ENCODE measurements at places on chromosomes 7 and 10.

DNA sequence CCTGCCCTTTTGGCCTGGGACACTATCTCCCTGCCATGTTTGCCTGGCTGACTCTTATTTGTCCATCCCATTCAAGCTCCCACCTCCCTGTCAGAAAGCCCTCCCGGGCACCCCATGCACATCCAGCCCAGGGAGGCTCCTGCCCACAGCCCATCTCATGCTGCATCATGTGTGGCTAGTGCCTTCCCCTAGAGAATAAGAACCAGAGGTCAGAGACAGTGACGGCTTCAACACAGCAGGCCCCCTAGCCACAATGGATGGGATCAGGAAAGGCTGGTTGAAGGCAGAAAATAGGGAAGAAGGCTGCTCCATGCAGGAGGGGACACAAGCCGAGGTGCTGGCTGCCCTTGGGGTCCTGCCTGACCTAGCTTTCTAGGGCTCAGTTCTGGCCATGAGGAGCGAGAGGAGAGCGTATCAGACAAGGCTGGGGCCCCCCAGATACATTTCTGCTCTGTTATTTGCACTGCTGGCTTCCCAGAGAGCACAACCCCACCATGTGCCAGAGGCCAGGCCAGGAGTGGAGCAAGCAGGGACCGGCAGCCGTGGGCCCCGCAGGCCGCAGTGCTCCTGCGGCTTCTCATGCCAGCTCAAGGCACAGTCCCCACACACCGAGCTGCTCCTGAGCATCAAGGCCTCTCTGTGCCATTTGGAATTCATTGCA lies 161.1 kb upstream of the ZMIZ1 start:
- peak; percentile 46 for DNase-seq

- no peak for DNase-seq
Observed at GRCh38 chr7:131574741-131575140, 18.3 kb upstream of the PODXL start.

GRCh38 chr7:27158436-27159265 lies 2.2 kb upstream of the HOXA7 start:
- peak; percentile 48 for DNase-seq

- DNase-seq, result peak; percentile 56
Observed at GRCh38 chr7:141701489-141702046, 398 bp downstream of the DENND11 start.

DNA sequence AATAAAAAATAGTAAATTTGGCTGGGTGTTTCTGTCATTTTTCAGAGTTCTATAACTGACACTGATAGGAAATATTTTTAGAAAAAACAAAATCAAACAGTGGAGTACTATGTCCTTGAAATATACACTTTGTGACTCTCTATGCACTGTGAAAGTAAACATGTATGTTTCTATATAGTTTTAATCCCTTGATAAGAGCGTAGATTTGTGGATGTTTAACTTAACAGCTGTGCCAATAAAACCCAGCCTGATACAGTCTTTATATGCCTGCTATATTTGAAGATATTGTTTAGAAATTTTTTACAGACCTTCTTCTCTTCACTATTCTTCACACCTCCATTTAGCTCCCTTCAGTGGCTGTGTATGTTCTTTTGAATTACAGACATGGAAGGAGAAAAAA lies 473.3 kb upstream of the FZD8 start:
- DNase-seq, result no peak

- no peak for DNase-seq
Observed at GRCh38 chr7:129958643-129959470, 6.1 kb upstream of the UBE2H start.

GRCh38 chr10:125157505-125157904 lies 2.9 kb downstream of the CTBP2 start:
- DNase-seq, result no peak

DNA sequence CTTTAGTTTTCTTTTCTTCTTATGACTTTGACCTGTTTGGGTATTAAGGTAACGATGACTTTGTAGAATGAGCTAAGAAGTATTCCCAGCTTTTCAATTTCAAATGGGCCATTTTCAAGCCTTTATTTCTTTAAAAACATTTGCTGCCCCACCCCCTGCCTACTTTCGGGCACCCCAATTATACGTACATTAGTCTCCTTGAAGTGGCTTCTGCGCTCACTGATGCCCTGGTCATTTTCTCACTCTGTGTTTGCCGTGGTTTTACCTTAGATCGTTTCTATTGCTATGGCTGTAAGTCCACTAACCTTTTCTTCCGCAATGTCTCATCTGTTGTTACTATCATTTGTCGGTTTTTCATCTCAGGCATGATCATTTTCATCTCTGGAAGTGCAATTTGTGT lies 24.9 kb downstream of the FOXL3 start:
- no peak for DNase-seq

- DNase-seq, result peak; percentile 32
Observed at GRCh38 chr10:117501460-117502035, 41.0 kb upstream of the EMX2 start.

DNA sequence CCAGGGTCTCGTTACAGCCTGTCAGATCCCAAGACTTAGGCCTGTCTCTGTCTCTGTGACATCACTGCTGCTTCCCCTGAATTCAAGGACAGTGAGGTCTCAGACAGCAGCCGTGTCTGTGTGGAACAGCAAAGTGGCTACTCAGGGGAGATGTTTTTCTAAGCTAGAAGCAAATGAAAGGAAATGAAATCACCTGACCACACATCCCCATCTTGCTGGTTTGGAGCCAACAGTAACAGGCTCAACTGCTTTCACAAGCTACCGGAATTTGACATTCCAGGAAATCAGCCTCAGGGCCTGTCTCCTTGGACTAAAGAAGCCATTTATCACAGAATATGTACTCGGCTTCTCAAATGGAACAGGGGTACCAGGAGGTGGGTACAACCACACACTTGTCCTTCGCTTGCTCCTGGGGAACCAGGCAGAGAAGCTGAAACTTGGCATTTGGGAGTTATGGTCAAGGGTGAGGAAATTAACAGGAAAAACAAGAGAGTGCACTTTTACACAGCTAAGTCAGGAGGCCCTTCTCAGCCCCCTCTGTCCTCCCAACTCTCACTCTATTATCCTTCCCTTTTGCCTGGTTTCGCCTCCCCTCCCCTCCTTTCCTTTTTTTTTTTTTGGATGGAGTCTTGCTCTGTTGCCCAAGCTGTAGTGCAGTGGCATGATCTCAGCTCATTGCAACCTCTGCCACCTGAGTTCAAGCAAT lies 73.2 kb downstream of the SPDYE5 start:
- no peak for DNase-seq

DNA sequence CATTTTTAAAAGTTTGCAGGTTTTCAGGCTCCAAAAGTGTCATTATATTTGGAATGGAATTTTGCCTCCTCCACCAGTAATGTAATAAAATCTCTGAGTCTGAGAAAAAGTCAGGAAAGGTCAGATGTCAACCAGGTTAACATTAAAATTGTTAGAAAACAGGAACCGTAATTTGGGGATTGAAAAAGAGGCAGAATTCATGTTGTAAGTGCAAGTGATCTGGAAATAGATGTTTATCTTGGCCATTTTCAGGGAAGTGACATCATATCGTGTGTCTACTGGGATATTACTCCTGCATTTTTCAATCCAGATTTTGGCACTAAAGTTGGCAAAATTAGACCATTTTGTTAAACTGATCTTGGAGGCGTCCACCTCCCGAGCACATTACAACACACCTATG lies 428.5 kb upstream of the MGMT start:
- DNase-seq, result no peak

DNA sequence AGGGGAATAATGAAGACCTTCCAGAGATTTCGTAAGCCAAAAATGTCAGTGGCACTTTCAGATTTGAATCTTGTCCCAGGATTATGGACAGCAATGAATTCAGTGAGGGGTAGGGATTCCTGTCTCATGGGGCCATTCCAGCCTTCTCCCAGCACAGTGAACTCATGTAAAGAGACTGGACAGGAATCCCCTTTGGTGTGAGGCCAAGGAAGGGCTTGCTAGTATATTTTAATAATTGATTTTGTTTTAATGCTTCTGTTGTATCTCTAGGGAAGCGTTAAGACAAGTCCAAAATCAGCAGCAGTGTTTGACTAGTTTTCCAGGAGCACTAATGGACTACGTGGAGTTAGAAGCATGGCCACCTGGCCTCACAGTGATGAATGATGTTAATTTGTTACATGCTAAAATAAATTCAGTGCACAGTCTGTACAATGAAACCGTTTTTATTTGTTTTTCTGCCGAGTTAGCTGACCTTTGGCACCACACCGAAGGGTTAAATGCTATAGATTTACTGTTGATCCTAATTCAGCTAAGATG lies 214.0 kb upstream of the DKK1 start:
- DNase-seq, result no peak

- no peak for DNase-seq
Observed at GRCh38 chr7:138625849-138626230, 75.3 kb downstream of the SVOPL start.

DNA sequence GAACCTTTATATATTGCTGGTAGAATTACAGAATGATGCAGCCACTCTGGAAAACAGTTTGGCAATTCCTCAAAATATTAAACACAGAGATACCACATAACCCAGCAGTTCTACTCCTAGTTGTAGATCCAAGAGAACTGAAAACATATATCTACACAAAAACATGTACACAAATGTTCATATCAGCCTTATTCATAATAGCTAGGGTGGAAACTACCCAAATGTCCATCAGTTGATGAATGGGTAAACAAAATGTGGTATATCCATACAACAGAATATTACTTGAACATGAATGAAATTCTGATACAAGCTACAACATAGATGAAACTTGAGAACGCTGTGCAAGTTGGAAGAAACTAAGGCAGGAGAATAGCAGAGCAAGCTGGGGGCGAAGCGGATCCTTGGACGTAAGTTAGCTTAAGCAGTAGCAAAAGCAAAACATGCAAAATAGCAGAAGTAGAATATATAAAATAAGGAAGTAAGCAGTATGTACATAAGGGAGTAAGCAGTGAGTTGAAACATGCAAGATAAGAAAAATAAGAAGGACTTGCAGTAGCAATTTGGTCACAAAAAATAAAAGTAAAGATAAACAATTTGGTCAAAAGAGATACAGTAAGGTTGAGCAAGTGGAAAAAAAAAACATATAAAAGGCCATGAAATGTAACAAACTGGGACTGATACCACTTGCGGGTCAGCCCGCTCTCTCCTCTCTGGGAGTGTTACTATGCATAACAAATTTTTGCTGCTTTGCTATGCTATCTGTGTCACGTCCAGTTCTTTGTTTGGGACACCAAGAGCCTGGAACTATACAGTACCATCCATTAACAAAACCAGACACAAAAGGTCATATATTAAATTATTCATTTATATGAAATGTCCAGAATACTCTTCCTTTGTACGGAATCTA lies 18.0 kb upstream of the HILPDA start:
- DNase-seq, result no peak

GRCh38 chr7:35760143-35760745 lies 40.6 kb upstream of the SEPTIN7 start:
- no peak for DNase-seq

- DNase-seq, result no peak
Observed at GRCh38 chr7:5533821-5534367, 110.3 kb upstream of the TNRC18 start.

- DNase-seq, result no peak
Observed at GRCh38 chr7:38723327-38723726, 92.2 kb upstream of the AMPH start.

- DNase-seq, result no peak
Observed at GRCh38 chr7:102208826-102209225, 77.8 kb upstream of the SH2B2 start.

DNA sequence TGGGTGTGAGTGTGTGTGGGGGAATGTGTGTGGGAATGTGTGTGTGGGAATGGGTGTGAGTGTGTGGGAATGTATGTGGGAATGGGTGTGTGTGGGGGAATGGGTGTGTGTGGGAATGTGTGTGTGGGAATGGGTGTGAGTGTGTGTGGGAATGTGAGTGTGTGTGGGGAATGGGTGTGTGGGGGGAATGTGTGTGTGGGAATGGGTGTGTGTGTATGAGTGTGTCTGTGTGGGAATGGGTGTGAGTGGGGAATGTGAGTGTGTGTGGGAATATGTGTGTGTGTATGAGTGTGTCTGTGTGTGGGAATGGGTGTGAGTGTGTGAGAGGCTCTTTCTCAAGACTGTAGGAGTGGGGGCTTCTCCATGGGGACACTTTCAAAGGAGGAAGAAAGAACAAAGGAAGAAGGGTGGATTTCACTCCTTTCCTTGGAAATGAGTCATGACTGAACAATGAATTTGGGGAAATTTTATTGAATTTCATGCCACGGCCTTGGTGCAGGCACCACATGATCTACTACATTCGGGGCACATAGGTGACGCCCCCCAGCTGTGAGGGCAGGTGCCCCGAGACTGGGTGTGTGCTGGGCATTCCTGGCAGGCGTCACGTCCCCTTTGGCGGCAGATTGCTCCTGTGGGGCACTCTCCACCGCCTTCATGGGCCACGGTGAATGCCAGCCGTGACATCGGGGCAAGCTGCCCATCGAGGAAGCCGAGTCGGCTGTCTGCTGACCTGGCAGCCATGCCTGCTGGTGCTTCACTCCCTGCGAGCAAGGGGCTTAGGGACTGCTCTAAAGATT lies 88.8 kb upstream of the INSIG1 start:
- DNase-seq, result no peak

DNA sequence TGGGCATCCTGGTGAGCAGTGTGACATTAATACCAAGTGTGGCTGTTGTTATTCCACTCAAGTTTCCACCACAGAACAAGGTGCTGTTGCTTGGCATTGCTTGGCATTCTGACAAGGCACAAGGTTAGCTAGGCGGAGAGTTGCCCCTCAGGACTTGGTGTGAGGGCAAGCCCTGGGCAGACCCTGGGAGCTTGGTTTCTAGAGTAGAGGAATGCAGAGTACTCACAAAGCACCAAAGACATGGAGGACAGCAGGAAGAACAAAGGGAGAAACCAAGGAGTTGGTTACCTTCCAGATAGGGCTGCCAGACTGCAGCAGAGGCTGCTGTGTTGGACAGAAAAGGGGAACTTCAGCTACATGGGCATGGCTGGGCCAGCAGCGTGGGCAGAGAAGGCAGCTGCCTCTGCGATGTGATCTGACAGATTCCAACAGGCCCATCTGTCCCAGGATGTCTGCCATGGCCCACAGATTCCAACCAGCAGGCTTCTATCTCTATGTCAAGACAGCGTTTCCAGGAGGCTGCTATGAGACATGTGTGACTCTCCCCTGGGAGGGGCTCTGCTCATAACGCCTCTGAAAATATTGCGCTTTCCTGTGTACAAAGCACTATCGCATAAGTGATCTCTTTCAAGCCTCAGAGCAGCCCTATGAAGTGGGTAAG lies 1.8 kb downstream of the GOLGA7B start:
- DNase-seq, result no peak

- no peak for DNase-seq
Observed at GRCh38 chr10:42574336-42574735, 64.0 kb downstream of the ZNF33B start.

- DNase-seq, result no peak
Observed at GRCh38 chr7:40058026-40058425, 76.4 kb downstream of the MPLKIP start.

Data from right forelimb (tissue), 1 donor.